ENCODE measurements at places on chromosomes 12 and 14.

DNA sequence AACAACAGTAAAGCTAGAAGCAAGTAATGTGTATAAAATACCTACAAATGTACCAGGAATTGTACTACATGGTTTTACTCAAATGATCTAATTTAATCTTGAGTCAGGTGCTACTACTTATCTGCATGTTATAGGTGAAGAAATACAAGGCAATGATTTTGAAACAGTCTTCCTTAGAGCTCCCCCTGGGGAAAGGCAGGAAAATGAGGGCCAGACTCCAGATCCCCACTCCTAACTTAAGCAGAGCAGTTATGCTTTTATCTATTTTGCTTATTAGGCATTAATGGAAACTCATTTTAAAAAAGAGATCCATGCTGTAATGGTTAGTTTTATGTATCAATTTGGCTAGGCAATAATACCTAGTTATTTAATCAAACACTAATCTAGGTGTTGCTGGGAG, 109.3 kb upstream of the CPSF6 start:
- no peak for DNase-seq

GRCh38 chr14:53093206-53093605, 59.9 kb downstream of the DDHD1 start:
- no peak for DNase-seq

GRCh38 chr12:48866052-48866711, 512 bp upstream of the RND1 start:
- DNase-seq: no peak

- no peak for DNase-seq
Measured at GRCh38 chr12:119255314-119255713, 76.6 kb downstream of the HSPB8 start.

DNA sequence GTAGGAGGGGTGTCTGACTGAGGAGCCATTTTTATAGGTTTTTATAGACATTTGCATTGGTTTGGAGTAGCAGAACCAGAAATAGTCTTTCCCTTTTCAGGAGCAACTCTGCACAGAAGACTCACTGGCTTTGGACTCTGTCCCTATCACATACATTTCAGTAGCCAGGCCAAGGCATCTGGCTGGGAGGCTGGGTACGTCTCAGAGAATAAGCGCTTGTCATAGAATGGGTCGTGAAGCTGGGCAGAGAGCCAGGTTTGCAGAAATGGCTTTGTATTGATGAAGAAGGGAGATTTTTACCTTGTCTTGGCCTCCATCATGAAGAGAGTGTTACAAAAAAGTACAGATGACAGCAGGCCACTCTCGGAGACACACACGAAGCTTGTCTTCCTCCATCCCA, 98.6 kb downstream of the CACNA1C start:
- no peak for DNase-seq

DNA sequence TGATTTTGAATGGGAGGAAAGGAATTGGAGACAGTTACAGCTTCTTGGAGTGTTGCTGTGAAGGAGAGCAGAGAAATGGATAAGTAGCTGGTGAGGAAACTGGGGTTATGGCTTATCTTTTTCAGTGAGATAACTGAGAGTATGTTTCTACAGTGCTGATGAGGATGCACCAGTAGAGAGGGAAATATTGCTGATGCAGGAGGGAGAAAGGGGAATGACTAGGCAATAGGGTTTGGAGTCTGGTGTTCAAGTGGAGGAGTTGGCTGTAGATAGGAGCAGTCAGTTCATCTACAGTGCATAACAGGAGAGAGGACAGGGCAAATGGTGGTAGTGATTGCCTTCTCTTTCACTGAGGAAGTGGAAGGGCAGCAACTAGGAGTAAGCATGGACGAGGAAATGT, 33.0 kb downstream of the SPATS2 start:
- DNase-seq: no peak
